Transverse colon (tissue), 4 donors: ENCODE measurements at places on chromosomes 6 and 20. TPM values are rescaled to one million over a fixed set of nuclear protein-coding genes. Genes with fewer than 3 reads are reported as not detected.

DNA sequence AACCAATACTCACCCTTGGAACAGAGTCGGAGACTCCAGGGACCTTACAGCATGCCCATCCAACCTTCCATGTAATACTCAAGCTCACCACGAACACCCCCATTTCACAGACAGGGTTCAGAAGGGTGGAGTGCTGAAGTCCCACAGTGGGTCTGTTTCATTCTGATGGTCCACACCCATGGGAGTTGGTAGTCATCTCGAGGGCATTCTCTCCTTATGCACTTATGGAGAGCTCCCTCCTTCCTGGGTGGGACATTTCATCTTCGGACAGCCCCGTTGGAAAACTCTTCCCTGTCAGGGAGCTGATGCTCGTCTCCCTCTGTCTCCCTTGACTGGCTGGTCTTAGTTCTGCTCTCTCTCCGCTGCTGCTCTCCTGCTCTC is 38.9 kb downstream of the COX4I2 start:
- peaks cover 15% of the 10 kb centered on the region for H3K4me1 ChIP-seq
- H3K36me3 ChIP-seq = no peaks in the 10 kb centered on the region
- no peak for DNase-seq
- H3K27me3 ChIP-seq = no peaks in the 10 kb centered on the region
- no peak overlapping the region for H3K4me3 ChIP-seq

DNA sequence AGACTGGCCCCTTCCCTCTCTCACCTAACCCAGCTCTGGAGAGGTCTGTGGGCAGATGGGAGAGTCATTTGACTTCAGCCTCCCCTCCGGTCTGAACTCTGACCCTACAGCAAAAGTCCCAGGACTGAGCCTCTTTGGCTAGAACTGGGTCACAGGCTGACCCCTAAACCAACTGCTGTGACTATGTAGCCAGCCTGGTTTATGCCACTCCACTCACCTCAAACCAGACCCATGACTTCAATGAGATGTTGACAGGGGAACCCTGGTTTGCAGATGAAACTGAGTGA is 864 bp upstream of the OSBPL2 start:
- no peak overlapping the region for H3K4me3 ChIP-seq
- H3K4me1 ChIP-seq = peaks cover 24% of the 10 kb centered on the region
- peak overlapping the region; percentile 50 for H3K27ac ChIP-seq
- H3K36me3 ChIP-seq = no peaks in the 10 kb centered on the region
- DNase-seq = no peak

DNA sequence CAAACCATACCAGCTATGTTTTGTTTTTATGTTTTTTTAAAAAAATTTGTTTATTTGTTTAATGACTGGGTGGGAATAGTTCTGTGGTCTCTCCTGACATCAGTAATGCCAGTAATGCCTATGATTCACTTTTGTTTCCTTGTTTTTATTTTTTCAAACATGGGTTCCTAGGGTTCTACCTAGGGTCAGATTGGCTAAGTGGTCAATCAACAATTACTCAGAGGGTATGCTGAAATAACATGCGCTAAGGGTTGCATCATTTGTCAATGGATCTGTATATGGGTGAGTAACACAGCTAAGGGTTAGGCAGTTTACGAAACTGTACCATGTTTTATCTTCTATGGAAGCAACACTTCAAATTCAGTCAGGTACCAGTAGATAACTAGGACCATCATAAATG is 583.8 kb upstream of the GJE1 start:
- H3K36me3 ChIP-seq = no peaks in the 10 kb centered on the region
- no peak overlapping the region for H3K27ac ChIP-seq
- no peak overlapping the region for H3K4me3 ChIP-seq
- no peak for DNase-seq
- H3K27me3 ChIP-seq = no peaks in the 10 kb centered on the region

DNA sequence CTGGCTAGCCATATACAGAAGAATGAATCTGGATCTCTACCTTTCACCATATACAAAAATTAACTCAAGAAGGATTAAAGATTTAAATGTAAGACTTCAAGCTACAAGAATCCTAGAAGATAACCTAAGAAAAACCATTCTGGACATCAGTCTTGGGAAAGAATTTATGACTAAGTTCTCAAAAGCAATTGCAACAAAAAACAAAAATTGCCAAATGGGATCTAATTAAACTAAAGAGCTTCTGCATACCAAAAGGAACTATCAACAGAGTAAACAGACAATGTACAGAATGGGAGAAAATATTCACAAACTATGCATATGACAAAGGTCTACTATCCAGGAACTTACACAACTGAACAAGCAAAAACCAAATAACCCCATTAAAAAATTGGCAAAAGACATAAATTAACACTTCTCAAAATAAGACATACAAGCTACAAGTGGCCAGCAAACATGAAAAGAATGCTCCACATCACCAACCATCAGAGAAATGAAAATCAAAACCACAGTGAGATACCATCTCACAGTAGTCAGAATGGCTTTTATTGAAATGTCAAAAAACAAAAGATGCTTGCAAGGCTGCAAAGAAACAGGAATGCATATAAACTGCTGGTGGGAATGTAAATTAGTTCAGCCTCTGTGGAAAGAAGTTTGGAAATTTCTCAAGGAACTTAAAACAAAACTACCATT is 66.8 kb upstream of the RSPO3 start:
- no peaks in the 10 kb centered on the region for H3K27me3 ChIP-seq
- no peaks in the 10 kb centered on the region for H3K4me1 ChIP-seq
- H3K36me3 ChIP-seq = no peaks in the 10 kb centered on the region
- H3K27ac ChIP-seq = no peak overlapping the region

Gene BCLAF1
- total RNA-seq = 167 TPM
